ENCODE measurements at places on chromosomes 3 and 15. TPM values are rescaled to one million over a fixed set of nuclear protein-coding genes. Genes with fewer than 3 reads are reported as not detected.

DNA sequence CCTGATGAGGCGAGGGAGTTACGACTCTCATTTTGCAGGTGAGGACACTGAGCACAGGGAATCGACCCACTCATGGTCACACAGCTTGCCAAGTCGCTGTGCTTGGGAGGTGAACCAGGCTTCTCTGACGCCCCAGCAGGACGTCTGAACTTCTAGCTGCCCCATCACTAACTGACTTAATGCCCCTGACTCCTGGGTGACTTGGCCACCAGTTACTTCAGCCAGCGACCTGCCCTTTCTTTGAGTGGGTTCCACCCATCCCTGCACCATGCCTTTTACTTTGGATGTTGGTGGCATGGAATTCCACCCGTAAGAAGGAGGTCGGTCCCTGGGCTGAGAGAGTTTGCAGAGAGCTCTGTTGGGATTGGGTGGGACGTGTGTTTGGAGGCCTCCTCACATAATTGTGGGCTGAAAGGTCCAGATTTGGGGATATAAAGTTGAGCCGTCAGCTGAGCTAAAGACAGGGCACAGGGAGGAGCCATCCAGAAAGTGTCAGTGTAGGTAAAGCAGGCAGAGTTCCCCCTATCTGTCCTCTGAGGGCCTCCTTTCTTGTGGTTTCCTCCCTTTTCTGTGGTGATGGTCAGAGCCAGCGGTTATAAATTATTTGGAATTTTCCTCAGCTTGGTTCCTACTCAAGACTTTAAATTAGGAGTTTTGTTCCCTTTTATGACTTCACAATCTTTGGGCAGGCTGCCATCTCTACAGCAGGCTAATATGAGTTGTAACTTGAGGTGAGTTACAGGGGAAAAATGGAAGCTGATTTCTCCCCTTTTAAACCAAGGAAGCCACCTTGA, 55.0 kb downstream of the FLNB start:
- DNase-seq = no peak

- DNase-seq = peak; percentile 3
These were observed 359.7 kb upstream of the ROPN1 start for GRCh38 chr3:124351430-124352148.

DNA sequence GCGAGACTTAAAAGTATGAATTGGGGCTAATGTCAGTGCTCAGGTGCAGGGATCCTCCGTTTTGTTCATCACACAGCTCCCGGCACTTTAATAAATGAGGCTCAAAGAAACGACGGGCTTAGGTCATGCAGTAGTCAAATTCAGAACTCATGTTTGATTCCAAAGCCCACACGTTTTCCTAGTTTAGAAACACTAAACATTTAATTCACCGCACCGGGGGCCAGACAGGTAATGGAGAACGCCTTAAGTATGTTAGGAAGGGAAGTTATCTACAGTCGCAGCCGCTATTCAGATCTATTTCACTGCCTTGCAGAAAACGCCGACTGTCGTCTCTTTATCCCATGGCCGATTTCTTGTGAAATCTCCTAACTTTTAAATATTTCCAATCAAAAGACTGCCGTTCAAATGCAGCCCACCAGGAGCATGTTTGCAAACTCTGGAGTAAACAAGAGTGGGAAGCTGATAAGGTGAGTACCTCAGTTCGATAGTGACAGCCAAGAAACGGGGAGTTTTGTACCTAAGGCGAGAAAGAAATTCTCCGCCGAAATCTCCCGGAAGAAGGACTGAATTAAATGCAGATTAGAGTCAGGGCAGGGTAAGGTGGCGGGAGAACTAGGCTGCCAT, 569 bp downstream of the HIGD2B start:
- DNase-seq = no peak

GRCh38 chr3:119600732-119601131, 3.0 kb downstream of the PLA1A start:
- DNase-seq = peak; percentile 61

- DNase-seq = no peak
These were observed 96.2 kb downstream of the CLSTN2 start for GRCh38 chr3:140031170-140031569.

DNA sequence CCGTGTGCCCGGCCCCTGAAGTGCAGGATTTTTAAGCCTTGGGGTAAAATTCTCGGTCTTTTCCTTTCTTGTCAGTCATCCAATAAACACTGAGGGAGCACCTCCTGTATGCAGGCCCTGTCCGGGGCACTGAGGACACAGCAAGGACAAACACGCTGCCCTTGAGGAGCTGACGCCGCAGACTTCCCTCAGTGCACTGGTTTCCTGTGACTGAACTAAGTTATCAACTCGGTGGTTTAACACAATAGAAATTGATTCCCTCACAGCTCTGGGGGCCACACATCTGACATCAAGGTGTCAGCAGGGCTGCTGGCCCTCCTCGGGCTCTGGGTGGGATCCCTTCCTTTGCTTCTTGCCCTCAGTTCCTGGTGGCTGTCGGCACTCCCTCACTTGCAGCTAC, 65.1 kb downstream of the ZNF445 start:
- no peak for DNase-seq

- no peak for DNase-seq
These were observed 36.6 kb upstream of the SLC22A13 start for GRCh38 chr3:38229036-38229435.

DNA sequence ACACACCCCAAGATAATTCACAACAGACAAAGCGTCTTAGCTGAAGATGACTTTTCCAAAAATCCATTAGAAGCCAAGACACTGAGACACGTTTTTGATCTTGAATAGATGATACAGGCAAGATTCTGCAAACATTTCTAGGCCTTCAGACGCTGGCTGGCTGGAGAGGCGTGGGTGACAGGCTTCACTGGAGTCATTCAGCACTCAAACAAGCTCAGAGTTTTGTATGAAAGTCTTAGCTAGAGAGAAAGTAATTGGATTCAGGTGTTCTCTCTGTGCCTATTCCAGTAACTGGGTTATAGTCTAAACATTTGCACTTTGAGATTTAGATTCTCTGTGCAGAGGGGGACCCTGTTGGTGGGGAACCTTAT, 147.7 kb upstream of the BHLHE40 start:
- peak; percentile 63 for DNase-seq

DNA sequence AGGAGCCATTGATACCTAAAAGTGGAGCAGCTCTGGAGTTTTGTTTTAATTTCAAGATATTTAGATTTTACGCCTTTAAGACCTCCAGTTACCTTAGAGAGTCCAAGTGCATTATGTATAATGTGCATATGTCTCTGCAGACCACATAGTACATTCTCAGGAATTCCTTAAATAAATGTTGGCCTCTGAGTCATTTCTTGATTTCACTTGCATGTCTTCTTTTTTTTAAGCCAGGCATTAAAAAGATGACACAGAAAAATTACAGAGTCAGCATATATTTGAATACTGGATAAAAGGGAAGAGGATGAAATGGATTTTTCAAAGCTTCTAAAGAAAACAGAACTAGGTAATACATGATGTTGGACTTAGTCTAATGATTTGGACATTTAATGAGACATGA, 125.2 kb downstream of the TMCO5A start:
- DNase-seq = no peak

DNA sequence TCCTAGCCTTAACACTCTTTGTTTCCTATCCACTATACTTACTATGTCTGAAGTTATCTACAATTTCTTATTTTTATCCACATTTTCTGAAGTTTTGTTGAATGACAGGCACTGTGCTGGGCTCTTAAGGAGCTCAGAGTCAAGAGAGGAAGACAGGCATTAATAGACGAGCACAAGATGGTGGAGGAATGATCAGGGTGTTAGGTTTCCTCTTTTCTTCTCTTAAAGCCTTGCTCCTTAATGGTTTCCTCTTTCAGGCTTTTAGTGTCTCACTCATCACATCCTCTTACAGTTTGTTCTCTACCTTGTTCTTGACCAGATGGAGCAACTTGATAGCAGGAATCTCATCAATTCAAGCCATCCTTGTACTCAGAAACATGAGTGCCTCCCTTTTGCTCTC, 52.9 kb upstream of the BCL6 start:
- no peak for DNase-seq

GRCh38 chr15:74263466-74263865, 27.3 kb downstream of the CCDC33 start:
- no peak for DNase-seq

DNA sequence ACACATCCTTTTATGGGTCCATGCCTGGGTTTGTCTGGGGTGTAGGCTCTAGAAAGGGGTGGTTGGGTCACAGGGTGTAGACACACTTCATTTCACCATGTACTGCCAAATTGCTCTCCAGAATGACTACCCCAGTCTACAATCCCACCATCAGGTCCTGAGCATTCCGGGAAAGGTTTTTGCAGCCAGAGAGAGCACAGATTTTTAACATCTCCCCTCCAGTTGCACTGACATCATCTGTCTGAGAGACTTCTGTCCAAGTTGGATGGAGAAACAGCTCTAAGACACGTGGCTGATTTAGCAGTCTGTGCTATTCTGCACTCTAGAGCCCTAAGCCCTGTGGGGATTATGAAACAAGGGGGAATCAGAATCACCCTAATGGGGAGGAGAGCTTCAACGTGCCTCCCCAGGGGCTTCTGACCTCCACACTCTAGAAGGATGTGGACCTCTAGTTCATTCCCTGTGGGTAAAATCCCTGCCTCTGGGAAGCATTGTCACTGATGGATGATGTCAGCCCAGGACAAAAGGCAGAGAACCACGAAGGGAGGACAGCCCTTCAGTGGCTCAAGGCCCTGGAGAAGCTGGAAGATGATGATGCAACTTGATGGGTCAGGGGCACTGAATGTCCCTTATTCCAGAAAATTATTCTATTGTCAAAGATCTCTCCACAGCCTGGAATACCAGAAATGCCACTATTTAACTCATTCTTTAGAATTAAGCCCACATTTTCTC, 71.5 kb downstream of the CD200R1L start:
- DNase-seq = no peak

DNA sequence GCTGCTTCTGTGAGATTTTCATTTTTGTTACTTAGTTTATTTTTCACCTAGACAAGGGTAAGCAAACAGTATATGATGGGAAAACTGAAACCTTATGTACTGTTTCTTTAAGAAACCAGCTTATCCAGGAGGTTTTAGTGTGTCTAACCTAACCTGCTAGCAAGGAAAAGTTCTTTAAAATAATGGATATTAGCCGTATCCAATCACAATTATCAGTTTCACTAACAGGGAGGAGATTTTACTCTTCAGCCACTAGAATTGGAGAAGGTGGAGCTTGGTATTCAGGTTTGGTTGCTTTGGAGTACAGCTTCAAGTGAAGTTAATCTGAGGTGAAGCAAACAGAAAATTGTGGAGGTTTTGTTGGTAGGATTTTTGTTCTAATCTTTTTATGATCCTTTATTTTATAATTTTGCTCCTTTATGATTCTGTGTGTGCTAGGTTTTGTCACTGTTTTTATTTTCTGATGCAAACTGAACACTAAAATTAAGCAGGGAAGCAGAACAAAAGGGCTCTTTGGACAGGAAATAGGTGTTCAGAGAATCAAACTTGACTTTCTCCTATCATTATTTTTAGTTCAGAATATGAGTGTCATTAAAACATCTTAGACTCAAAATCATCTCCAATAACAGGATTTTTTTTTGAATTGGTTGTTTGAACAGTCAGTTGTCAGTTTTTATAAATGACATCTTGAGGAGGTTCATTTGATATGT, 13.0 kb downstream of the ZFAND6 start:
- DNase-seq = no peak

GRCh38 chr15:30072630-30073029, 10.1 kb upstream of the GOLGA8J start:
- no peak for DNase-seq

DNA sequence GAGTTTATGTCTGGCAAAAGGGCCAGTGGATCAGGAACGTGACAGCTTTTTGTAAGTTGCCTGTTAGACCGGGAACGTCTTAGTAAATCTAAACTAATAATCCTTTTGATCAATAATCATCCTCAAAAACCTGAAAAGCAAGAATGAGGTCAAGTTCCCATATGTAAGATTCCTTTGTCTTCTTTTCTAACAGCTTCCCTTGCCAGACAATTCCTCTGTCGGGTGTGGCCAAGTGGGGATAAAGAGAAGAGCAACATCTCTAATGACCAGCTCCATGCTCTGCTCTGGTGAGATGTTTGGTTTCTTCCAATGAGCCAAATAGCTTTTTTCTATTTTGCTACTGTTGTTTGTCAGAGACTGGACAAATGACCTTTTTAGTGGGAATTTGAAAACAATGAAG, 19.8 kb downstream of the FANCD2OS start:
- DNase-seq = no peak

DNA sequence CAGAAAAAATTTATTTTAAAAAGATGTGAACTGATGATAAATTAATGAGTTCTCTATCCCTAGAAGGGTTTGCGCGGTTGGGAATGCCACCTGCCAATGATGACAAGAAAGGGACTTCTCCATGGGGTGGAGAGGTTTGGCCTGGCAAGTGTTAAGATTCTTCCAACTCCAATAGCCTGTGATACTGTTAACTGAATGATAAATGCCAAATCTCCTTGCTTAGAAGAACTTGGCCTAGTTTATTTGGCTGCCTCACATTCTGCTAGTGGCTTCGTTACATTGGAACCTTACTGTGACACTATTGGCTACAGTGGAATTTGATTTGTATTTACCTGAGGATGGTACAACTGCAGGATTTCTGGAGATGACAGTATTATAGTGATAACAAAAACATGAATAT, 91.7 kb upstream of the CCNL1 start:
- no peak for DNase-seq

- DNase-seq = no peak
These were observed 210.6 kb downstream of the PTPRG start for GRCh38 chr3:61771976-61772375.

- peak; percentile 21 for DNase-seq
These were observed 66.9 kb downstream of the RNF13 start for GRCh38 chr3:149879872-149880271.

- DNase-seq = no peak
These were observed 4.5 kb downstream of the RNF168 start for GRCh38 chr3:196499061-196499460.

- DNase-seq = no peak
These were observed 86.4 kb upstream of the SLC4A7 start for GRCh38 chr3:27570421-27571106.

DNA sequence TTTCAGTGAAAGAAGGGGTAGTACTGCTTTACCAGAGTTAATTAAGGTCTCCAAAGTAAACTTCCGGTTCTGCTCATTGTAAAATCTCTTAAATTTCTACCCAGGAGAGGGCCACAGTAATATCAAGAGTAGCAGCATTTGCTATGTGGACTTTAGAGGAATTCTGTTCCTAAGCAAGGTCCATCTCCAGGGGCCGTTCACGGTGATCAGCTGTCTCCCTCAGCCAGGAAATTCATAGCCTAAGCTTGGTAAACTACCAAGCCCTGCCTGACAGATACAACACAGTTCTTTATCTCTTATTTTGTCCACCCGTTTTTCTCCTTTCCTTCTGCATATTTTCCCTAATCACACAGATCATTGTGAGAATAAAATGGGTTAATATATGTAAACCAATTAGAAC, 2.3 kb downstream of the DUT start:
- DNase-seq = no peak

SEMA3B gene
- 3.3 TPM for total RNA-seq

GXYLT2 gene
- 0.26 TPM for total RNA-seq

NRG4 gene
- total RNA-seq = not detected

USP50 gene
- total RNA-seq = not detected

ARGFX gene
- not detected for total RNA-seq

THBS1 gene
- total RNA-seq = 1.3 TPM

ROBO2 gene
- total RNA-seq = not detected

Data from activated T-cell treated with anti-CD3 and anti-CD28 coated beads, Interleukin-2, amount 50 U/mL, for 72 hours (primary cell).